ENCODE measurements at places on chromosomes 5 and 9.

DNA sequence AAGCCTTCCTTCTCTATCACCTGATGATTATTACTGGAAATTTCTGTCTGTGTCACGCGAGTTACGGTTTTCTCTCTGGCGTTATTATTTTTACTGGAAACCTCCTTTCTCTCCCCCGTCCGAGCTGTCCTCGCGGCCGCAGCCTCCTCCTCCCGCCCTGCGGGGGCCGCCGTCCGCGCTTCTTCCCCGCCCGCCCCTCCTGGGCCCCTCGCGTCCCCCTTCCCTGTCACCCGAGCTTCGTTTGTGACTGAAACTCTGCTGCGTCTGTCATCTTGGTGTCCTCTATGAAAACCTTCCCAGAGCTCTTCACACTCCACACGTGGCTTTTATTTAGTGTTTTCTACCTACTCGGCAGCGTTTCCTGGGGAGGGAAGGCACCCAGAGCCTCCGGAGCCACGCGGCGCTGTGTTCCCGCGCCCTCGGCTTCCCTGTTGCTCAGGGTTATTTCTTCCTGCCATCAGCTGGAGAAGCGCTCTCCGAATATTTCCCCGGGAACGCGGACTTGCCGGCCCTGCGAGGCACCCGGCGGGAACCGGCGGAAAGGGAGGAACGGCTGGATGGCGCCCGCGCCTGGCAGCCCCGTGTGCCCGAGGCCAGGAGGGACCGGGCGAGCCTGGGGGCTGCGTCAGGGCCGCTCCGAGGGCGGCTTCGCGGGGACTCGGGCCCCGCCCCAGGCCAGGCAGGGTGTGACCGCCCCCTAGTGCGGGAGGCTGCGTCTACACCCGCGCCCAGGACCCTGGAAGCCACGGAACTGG, 33.9 kb downstream of the TRIP13 start:
- no peak for DNase-seq

DNA sequence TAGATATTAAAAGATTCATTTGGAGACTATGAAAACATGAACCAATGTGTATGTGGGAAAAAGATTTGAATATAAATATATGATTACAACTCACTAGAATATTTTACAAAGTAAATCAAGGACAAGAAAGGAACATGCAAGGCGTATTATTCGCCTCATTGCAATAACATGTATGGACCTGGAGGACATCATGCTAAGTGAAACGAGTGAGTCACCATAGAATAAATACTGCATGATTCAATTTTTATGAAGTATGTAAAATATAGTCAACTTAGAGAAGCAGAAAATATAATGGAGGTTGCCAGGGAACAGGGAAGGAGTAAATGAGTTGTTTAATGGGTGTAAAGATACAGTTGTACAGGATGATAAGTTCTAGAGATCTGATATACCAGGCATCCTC, 4.9 kb downstream of the TXNDC8 start:
- DNase-seq, result no peak

- no peak for DNase-seq
These were observed 235.8 kb downstream of the ROR2 start for GRCh38 chr9:91714020-91714806.

DNA sequence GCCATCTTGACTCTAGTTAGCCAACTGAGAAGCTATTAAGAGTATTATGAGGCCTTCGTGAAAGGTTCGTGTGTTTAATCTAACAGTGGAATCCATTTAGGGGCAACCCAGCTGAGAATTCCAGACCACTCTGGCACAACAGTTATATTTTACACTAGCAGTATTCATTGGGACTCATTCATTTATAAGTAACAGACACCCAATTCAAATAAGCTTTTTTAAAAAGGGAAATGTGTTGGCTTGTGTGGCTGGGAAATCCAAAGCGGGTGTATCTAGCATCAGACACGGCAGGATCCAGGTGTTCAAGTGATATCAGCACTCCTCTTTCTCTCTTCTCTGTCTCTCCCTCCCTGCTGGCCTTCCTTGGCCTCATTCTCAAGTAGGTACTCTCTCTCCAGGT, 46.0 kb upstream of the SHC3 start:
- DNase-seq, result no peak

- peak; percentile 93 for DNase-seq
These were observed at the start of gene C5orf15 for GRCh38 chr5:133968204-133968980. Gene C5orf15, minus strand, starts transcription at chr5:133968625. Its CDS starts 41 bp downstream, at chr5:133968584.

DNA sequence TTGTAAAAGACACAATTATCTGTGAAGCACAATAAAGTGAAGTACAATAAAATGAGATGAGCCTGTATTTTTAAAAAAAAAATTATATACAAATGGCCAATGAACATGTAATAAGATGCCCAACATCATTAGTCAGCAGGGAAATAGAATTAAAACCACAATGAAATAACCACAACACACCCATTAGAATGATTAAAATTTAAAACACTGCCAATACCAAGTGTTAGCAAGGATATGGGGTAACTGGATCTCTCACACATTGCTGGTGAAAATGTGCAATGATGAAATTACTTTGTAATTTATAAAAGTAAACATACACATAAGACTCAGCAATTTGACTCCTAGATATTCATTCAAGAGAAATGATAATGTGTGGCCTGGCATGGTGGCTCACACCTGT, 62.8 kb downstream of the SHOC1 start:
- no peak for DNase-seq

- no peak for DNase-seq
These were observed 27.3 kb downstream of the AFAP1L1 start for GRCh38 chr5:149298842-149299404.

GRCh38 chr9:97962136-97962535, 21.0 kb upstream of the ANP32B start:
- DNase-seq, result no peak

- no peak for DNase-seq
These were observed 169.2 kb upstream of the HMHB1 start for GRCh38 chr5:143642791-143643190.
